ENCODE measurements at places on chromosomes 16 and 17.
A peak's percentile ranks its signal among the peaks of the same experiment; 100 is the strongest.

DNA sequence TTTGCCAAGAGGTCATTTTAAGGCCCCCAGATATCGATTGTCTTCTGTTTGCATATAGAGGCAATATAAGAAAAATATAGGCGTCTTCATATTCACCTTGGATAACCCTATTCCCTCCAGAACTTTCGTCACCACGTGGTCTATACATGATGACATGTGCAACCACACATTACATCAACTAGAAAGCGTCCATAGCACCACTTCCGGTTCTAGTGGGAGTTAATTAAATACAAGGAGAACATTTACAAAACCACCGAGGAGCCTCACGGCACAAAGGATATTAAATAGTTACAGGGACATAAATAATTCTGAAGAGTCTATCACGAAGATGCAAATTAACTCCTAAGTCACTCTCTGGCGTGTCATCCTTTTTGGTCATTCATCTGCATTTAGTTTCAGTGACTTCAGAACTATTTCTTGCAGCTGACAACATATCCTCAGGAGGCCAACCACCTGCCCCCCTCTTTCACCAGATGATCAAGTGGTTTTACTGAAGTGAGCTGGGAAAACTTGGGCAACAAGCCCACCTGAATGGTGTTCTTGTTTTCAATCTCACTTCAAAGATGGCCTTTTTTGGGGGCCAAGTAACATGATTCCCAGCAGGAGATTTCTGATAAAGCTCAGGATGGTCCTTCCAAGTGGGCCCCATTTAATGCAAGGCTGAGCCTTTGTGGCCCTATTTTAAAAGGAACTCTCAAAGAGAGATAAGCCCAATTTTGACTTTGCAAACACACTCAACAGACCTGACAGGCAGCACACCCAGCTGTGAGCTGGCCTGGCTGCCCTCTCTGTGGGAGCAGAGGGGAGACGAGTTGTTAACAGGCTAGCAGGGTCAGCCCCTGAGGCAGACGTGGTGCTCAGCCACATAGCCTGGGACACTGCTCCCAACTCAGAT, 15.3 kb downstream of the CMTM3 start:
- DNase-seq, result no peak

GRCh38 chr17:64028874-64029464, 8.5 kb upstream of the ICAM2 start:
- no peak for DNase-seq

- no peak for DNase-seq
Observed at GRCh38 chr17:38730526-38731379, 612 bp downstream of the CISD3 start.

GRCh38 chr17:79948945-79949655, 86.6 kb downstream of the TBC1D16 start:
- DNase-seq, result no peak

DNA sequence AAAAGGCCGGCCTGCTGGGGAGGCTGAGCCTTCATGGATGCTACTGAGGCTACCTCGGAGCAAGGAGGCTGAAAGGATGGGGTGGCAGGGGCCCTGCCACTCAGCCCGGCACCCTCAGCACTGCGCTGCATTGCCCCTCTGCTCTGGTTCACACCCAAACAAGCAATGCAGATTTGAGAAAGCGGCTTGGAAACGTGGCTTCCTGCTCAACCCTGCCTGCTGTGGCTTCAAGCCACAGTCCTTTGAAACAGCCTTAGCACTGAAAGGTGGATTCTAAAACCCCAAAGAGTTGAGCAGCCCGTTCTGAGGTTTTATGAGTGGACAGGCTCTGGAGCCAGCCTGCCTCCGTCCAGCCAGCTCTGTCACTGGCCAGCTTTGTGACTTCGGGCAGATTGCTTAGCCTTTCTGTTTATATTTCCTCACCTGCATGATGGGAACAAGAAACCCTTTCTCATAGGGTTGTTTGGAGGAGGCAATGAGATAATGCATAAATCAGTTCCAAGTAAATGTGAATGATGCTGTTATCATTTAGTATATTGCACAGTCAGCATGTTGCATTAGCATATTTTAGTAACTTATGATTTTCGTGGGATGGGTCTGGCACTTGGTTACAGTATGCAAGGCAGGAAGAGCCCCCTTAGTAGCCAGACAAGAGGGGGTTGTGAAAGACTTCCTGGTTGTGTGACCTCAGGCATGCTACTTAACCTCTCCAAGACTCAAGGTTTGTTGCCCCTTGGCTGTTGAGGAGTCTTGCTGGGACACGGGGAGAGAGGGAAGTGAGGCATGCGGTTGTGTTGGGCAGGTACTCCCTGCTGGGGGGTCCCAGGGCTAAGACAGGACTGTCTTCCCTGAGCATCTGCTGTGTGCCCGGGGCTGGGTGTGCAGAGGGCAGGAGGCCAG, 23.6 kb downstream of the CRISPLD2 start:
- DNase-seq, result no peak

- no peak for DNase-seq
Observed at GRCh38 chr17:64183815-64184214, 53.9 kb upstream of the ERN1 start.

- no peak for DNase-seq
Observed at GRCh38 chr17:44002141-44002848, 2.1 kb upstream of the NAGS start.

DNA sequence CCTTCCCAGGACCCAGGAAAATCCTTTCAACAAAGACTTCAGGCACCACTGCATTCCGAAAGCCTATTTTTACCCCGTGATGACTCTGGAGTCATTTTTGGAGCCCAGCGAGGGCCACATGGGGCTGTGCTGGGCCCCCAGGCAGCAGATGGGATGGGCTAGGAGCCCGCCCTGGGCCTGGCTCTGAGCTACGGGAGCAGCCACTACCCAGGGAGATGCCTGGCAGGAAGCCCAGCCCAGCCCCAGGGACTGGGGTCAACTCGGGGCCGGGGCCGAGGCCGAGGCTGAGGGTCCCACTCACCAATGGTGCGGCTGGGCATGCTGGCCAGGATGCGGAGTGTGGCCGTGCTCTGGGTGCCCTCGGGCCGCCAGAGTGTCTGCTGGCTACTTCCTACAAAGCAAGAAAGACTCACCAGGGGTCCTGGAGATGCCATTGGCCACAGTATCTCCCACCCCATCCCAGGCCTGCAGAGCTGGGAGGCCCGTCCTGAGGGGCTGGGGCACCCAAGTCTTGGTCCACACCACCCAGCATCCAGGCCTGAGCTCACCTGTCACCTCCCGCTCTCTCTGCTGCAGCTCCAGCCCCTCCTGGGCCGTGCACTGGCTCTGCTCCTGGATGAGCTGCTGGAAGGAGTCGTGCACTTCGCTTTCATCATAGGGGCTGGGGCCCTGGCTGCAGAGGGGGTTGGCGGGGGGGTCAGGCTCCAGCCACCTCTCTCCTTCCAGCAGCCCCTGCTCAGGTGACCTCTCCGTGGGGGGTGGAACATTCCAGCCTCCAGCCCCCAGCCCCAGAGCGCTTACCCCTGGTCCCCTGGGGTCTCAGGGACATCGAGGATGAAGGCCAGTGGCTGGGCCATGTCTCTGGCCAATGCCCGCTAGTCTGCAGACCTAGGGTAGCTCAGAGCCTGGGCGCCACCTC, 2.3 kb downstream of the TMC6 start:
- no peak for DNase-seq

DNA sequence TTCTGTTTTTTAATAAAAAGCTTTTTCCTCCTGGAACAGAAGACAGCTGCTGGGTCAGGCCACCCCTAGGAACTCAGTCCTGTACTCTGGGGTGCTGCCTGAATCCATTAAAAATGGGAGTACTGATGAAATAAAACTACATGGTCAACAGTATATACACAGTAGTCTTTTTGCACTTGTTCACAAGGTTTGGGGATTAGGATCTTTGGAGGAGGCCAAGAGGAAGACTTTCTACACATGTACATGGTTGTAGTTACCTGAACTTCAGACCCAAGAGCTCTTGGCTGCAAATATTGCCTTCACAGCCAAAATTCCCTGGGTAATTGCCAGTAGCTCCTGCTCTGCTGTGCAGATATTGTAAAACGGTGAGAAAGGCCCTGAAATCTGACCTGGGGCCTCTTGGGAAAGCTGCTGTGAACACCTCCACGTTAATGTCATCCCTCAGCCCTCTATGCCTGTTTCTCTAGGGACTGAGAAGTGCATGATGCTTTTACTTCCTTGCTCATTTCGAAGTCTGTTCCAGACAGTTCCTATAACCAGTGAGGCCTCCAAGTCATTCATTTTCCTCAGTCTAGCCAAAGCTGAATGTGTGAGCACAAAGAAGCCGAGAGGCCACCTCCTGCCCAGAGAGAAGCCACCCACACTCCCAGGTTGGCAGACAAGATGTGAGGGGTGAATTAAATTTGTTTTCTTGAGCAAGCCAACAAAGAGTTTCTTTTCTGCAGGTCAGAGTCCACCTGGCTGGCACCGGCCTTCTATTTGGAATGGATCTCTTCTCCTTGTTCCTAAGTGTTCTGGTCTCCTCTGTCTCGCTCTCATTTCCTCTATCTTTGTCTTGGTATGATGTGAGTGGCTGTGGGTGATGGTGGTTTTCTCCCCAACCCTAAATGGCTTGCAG, 15.9 kb downstream of the ANKRD40 start:
- no peak for DNase-seq

DNA sequence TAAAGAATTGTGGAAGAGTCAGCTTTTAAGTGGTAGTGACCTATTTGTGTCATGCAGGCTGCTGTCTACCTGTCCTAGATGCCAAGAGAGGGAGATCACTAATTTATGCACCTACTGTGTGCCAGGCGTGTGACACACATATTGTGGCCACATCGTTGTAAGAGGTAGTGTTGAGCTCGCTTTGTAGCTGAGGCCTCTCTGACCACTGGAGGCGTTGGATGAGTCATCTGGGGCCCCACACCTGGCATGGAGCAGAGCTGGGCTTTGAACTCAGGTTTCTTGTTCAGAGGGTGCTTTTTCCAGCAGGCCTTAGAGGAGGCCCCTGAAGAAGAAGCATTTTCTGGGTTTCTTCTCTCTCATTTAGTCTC, 52.3 kb upstream of the LGALS9 start:
- DNase-seq, result no peak

- DNase-seq, result no peak
Observed at GRCh38 chr16:10138881-10139280, 43.3 kb downstream of the GRIN2A start.

- no peak for DNase-seq
Observed at GRCh38 chr17:46092991-46093390, 93.9 kb downstream of the STH start.

DNA sequence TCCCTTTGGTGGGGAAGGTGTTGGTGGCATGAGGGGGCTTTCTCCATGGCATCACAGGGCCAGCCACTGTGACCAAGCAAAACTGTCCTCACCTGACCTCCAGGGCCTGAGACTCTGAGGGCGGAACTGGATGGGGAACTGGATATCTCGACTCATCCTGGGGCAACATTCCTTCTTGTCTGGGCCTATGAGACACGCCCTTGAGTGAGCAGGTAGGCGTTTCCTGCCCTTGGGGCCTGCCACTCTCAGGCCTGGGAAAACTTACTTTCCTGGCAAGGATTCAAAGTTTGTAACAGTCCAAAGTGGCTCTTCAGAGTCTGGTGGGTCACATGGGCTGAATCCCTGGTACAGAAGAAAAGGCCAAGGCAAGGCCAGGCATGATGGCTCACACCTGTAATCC, 9.6 kb downstream of the MT1X start:
- peak; percentile 29 for DNase-seq

GRCh38 chr17:32307658-32308057, 34.3 kb downstream of the C17orf75 start:
- DNase-seq, result no peak

DNA sequence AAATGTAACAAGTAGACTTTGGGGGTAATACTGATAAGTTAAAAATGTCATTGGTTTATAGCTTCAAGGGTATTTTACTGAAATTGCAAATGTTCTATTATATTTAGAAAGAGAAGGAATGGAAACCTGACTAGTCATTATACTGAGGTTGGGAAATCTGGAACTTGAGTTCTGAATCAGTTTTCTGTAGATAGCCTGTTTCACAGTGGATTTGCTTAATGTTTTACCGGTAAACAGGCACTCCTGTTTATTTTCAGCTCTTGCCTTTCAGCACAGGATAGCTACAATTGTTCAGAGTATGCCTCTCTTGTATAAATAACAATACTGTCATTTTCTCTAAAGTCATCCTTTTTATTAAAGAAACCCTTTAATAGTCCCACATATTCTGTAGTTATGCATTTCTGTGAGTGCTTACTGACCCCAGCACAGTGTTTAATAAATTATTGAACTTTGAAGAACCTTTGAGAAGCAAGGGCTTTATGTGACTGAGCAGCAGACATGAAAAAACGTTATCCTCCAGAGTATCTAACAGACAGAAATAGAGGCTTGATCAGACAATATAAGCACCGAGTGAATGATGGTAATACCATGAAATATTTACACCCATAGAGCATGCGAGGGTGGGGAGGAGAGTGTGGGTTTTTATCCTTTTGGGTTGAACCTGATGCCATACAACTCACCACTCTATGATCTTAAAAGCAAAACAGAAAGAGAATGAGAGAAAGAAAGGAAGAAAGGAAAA, 58.2 kb downstream of the FTO start:
- no peak for DNase-seq

DNA sequence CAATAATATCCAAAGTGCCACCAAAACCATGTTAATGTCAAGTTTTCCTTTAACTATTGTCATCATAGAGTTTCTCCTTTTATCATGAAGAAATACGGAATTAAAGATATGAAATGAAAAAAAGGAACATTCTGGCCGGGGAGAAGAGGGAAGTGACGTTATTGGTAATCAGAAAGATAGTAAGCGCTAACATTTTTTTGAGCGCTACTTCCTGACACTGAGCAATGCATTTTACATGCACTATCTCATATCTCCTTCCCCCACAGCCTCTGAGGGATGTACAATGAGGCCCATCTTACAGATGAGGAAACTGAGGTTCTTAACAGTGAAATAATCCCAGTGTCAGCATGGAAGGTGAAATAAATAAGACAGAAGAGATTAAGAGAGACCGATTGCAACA, 410.9 kb downstream of the SOX9 start:
- no peak for DNase-seq

DNA sequence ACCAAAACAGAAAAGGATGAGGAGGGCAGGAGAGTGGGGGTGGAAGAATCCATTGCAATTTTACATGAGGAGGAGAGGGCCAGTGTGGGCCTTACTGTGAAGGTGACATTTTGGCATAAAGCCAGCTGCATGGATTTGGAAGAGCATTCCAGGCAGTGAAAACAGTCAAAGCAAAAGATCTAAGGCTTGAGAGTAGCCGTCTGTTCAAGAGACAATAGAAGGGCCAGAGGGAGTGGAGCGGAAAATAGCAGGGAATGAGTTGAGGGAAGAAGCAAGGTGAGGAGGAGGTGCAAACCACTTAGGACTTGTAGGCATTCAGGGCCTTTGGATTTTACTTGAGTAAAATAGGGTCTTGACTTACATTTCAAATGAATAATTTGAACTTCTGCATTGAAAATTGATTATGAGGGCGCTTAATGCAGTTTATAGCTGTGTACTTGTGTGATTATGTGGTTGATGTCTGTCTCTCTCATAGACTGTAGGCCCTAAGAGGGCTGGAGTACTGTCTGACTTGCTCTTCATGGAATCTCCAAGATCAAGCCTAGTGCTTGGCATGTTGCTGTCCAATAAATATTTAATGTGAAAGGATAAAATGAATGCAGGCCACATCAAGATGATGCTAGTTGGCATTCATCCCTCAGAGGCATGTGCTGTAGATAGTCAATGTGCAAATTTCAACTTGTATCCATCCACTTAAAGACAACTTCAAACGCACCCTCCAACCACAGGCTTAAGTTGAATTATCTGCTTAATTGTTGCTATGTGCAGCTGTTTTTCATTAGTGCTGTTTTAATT, 772.1 kb upstream of the RBFOX1 start:
- DNase-seq, result no peak

- no peak for DNase-seq
Observed at GRCh38 chr17:32161029-32161428, 18.7 kb downstream of the RHOT1 start.

- DNase-seq, result no peak
Observed at GRCh38 chr16:7185165-7185564, 147.5 kb upstream of the RBFOX1 start.

- DNase-seq, result no peak
Observed at GRCh38 chr17:30570596-30571265, 93.5 kb downstream of the GOSR1 start.

All from HS-27A (cell line).